ENCODE measurements at places on chromosomes 3 and 15. TPM values are rescaled to one million over a fixed set of nuclear protein-coding genes. Genes with fewer than 3 reads are reported as not detected.

The HCN4 gene
- total RNA-seq = 0.18 TPM

The PLD1 gene
- 15.8 TPM for total RNA-seq

The TIMP4 gene
- total RNA-seq = 5.6 TPM

The MYO5A gene
- 24.9 TPM for total RNA-seq

GRCh38 chr15:47870300-47870955 is 153.1 kb downstream of the SEMA6D start:
- H3K36me3 ChIP-seq = no peaks in the 10 kb centered on the region
- no peaks in the 10 kb centered on the region for H3K27me3 ChIP-seq
- H3K4me3 ChIP-seq = no peak overlapping the region
- no peaks in the 10 kb centered on the region for H3K4me1 ChIP-seq

DNA sequence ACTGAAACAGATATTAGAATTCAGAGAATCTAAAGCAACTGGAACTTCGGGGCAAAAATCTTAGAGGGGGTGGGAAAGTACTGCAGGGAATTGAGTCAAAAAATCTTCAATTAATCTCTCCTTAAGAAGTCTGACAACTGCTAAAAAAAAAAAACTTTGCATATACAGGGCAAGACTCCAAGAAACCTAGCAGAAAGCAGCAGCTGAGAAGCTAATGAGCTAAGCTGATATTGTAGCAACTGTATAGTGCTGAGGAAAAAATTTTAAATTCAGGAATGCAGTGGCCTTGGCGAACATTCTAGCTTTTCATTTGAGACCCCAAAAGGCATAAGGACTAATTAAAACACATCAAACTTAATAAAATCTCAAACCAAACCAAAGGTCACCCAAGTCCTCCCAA is 113.6 kb downstream of the SCAPER start:
- no peaks in the 10 kb centered on the region for H3K36me3 ChIP-seq
- H3K4me1 ChIP-seq = no peaks in the 10 kb centered on the region
- no peak overlapping the region for H3K27ac ChIP-seq
- no peaks in the 10 kb centered on the region for H3K27me3 ChIP-seq

DNA sequence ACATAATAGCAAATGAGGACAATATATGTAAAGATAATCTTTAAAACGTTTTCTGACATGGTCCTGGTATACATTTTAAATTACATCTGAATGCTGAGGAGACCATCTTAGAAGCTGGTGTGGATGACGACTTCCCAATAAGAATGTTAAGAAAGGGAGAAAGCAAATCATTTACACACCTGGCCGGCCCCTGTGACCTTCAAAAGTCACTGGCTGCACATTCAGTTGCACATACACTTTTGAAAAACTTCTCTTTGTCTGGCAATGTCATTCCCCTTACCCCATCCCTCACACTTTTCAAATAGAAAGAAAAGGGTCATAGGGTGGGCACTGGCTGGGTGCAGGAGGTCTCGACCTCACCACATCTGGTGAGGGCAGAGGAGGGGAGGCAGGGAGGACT is 391.0 kb downstream of the MECOM start:
- no peak overlapping the region for H3K27ac ChIP-seq
- H3K36me3 ChIP-seq = no peaks in the 10 kb centered on the region
- no peak for DNase-seq
- no peak overlapping the region for H3K4me3 ChIP-seq
- no peaks in the 10 kb centered on the region for H3K4me1 ChIP-seq

DNA sequence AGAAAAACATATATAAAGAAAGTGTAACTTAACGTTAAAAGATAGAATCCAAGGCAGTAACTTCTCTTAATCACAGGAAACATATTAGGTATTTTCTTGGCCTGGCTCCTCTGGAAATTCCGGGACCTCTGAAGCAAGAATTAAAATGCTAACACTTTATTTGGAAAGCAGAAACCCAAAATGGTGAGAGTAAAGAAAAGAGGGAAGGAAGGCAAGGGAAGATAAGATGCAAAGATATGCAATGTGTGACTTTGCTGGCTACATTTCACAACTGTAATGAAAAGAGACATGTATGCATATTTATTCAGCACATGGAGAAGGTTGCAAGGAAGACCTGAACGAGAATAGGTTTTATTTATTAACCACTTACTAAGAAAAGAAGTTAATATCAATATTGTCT is 372.5 kb downstream of the TBL1XR1 start:
- H3K4me1 ChIP-seq = no peaks in the 10 kb centered on the region
- H3K27ac ChIP-seq = no peak overlapping the region
- H3K27me3 ChIP-seq = no peaks in the 10 kb centered on the region
- H3K36me3 ChIP-seq = no peaks in the 10 kb centered on the region

DNA sequence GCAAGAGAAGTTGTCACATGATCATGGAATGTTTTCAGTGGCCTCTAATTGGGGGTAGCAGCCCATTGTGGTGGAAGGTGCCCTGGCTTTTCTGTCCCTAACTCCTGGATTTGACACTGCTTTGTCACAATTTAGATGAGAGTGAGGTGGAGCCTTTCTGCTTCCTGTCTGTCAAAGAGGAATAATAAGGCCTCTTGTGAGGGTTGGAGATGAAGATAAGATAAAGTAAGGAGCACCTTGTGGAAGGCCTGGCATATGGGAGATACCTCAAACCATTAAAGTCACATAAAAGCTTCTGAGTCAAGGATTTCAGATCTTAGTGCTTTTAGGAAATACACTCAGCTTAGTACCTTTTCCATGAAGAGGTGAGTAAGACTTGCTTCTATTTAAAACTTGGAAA is 172.6 kb upstream of the FAM3D start:
- H3K4me3 ChIP-seq = no peak overlapping the region
- H3K36me3 ChIP-seq = no peaks in the 10 kb centered on the region
- H3K4me1 ChIP-seq = no peaks in the 10 kb centered on the region
- H3K27me3 ChIP-seq = no peaks in the 10 kb centered on the region

DNA sequence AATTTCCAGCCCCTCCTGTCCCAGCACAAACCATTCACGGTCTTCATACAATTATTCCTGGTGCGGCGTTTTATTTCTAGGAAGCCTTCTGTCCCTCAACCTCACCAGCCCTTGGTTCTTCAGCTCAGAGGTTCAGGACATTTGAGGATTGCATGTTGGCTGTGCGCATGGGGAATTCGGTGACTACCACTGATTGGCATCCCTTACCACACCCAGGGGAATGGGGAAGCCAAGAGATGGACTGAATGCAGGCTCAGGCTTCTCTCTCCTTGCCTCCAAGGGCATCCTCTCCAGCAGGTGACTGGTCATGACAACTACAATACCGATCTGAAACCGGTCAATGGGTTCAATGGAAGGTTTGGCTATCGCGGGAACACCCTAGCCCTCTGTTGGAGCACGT is 153.8 kb downstream of the MTHFS start:
- H3K36me3 ChIP-seq = no peaks in the 10 kb centered on the region
- H3K4me3 ChIP-seq = no peak overlapping the region
- no peaks in the 10 kb centered on the region for H3K4me1 ChIP-seq
- no peak overlapping the region for H3K27ac ChIP-seq
- DNase-seq = no peak

Data from prostate gland (tissue), 2 donors.